ENCODE measurements at places on chromosomes 12 and 14.

DNA sequence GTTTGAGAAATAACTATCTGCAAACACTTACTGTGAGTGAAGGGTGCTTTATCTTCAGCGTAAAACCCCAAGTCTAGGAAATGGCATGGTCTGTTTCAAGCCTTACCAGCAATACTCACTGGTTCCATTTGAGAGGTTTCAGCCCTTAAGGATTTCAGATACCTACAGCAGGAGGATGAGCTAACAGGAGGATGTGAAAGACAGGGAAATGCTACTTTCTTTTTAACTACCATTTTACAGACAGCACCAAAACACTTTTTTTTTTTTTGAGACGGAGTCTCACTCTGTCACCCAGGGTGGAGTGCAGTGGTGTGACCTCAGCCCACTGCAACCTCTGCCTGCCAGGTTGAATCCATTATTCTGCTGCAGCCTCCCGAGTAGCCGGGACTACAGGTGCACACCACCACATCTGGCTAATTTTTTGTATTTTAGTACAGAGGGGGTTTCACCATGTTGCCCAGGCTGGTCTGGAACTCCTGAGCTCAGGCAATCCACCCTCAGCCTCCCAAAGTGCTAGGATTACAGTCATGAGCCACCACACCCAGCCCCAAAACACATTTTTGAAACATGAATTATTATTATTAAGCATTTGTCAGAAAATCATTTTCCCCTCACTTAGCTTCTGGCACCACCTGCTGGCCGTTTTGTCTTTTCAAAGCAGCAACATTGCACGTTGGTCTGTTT lies 4.6 kb downstream of the MTRFR start:
- DNase-seq: peak; percentile 53

DNA sequence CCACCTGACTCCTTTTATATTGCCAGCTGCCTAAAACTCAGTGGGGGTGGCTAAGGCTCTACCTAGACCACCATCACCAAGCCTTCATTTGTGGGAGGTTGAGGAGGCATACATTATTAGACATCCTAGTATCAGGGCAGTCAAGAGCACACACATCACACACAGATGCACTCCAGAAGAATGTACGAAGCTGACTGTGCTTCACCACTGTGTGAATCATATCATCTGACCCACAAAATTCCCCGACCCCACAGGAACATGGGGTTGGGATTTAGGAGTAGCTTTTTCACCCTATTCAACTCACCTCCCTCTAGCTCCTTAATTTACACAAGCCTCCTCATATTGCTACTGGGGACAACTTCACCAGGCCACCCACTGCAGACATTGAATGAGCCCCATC lies 64.8 kb upstream of the BDKRB2 start:
- DNase-seq: no peak

DNA sequence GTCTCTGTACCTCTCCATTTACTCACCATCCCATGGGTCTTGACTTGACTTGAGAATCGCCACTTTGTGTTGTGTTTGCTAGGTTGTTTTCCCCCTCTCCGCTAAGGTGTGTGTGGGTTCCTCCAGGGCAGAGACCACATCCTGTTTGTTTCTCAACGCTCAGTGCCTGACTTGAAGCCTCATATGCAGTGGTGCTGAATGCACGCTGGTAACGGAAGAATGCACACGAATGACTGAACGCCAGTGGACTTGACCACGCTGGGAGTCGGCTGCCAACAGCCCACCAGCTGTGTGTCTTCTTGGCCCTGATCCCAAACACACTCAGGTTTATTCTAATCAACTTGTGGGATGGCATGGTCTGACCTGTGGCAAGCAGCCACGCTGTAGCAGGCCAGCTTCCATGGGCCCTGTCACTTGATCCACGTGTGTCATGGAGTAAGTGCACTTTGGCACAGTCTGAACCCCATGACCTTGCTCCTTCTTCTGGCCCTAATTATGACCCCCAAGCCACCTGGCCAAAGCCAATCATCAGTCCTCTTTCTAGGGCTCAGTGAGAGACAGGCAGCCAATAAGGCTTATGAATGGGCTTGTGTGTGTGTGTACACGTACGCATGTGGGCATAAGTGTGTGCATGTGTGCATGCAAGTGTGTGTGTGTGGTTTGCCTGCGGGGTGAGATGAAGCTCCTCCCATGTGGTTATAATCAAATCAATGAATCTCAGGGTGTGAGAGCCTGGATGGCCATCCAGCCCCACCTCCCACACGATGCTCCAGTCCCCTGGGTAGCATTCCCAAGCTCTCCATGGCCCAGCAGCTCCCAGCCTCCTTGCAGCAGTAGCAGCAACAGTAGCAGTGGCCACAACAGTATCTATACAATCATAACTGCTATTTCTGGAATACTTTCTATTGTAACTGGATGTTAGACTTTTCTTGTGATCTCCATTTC lies 6.4 kb upstream of the TC2N start:
- DNase-seq: peak; percentile 48

- no peak for DNase-seq
These were observed 27.4 kb upstream of the CAMKK2 start for GRCh38 chr12:121323908-121324307.

GRCh38 chr14:42683707-42684106 lies 1077.0 kb downstream of the LRFN5 start:
- DNase-seq: no peak

- DNase-seq: peak; percentile 7
These were observed 197.0 kb upstream of the AMIGO2 start for GRCh38 chr12:47276621-47277309.

DNA sequence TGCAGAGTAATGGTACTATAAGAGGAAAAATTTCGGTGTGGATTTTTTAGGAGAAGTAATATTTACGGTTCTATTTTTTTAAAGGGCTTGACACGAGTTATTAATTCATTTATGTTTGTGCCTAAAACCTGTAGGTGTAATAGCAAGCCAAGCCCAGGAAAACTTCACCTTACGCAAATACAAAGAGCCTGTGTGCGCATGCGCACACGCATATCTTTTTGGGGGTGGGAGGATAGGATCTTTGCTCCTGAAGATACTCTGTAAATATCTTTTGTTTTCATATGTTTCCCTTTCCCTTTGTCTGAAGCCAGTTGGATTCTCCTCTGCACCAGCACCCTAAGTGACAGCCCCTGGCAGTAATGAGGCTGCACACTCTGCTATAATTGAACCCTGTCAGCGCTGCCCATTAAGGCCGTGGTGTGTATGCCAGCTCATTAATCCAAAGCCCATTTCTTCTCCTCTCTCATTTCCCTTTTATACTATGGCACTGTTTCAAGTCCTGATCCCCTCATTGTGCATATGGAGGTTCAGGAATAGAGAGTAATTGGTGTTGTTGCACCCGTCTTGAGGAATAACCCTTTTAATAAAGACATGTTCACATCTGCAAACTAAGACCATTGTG lies 327.2 kb upstream of the E2F7 start:
- DNase-seq: no peak

- DNase-seq: no peak
These were observed 27.7 kb downstream of the WBP11 start for GRCh38 chr12:14775636-14775980.

DNA sequence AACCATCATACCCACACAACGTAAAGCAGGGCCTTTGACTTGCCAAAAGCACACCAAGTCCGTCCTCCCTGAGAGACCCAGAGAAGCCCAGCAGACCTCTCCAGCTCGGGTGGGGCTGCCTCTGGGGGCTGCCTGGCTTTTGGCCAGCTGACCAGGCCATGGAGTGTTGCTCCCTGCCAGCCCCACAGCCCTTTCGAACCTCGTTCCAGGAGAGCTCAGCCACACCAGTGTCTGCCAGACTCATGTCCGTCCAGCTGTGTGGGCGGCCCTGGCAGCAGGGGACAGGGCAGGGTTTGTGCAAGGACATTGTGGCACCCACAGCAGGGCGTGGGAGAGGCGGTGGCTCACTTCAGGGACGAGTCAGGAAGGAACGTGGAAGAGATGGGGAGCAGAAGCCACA lies 22.6 kb upstream of the IRF2BPL start:
- DNase-seq: no peak

- no peak for DNase-seq
These were observed 15.7 kb upstream of the IFT81 start for GRCh38 chr12:110108309-110109036.

- no peak for DNase-seq
These were observed 17.3 kb upstream of the STAC3 start for GRCh38 chr12:57268264-57268663.

DNA sequence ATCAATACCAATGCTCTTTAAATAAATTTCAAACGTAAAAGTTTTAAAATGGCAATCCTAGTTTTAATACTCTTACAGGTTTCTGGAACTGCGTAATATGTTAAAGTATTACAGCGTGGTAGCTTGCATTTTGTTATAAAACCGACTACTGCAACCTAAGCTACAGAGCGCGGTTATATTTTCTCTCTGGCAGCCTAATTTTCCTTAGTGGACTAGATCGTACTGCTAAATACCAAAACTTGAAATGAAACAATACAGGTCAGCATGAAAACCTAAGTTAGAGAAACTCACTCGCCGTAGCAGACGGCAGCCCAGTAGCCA lies 1.2 kb downstream of the CCDC92 start:
- no peak for DNase-seq

DNA sequence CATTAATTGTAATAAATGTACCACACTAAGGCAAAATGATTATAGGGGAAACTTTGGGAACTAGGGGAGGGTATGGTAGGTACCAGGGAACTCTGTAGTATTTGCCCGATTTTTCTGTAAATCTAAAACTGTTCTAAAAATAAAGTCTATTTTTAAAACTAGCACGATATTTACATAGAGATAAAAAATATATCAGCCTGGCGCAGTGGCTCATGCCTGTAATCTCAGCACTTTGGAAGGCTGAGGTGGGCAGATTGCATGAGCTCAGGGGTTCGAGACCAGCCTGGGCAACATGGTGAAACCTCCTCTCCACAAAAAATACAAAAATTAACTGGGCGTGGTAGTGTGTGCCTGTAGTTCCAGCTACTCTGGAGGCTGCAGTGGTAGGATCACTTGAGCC lies 32.4 kb downstream of the TMEM116 start:
- no peak for DNase-seq

DNA sequence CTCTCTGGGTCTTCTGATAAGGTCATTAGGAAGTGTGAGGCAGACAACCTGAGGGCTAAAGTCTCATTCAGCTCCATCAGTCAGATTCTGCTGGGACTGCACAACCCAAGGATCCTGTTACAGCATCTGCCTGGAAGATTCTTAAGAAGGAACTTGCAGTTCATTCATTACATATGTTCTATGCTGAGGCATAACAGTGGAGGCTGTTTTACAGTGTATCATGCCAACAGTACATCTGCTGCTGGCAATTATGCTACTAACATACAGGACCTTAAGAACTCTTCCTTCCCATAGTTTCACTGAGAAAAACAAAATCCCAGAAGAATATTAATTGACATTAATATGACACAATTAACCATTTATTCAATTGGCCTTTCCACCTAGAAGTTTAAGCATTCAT lies 968.6 kb downstream of the DIO2 start:
- no peak for DNase-seq

DNA sequence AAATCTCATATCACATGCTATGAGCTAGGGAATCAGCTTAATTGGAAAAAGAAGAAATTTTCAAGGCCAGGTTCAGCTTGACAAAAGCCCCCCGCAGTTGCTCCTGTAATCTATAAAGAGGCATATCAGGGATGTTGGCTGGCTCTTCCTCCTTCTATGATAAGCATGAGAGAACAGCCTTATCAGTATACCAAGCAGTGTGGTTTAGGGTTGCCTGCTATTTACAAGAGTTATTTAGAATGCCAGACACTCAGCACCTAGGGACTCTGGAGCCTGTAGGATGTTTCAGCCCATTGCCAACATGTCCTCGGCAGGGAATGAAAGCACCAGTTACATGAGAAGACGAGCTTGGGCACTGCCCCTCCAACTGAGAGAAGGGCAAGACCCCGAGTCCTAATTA lies 89.5 kb upstream of the TMPO start:
- DNase-seq: no peak

DNA sequence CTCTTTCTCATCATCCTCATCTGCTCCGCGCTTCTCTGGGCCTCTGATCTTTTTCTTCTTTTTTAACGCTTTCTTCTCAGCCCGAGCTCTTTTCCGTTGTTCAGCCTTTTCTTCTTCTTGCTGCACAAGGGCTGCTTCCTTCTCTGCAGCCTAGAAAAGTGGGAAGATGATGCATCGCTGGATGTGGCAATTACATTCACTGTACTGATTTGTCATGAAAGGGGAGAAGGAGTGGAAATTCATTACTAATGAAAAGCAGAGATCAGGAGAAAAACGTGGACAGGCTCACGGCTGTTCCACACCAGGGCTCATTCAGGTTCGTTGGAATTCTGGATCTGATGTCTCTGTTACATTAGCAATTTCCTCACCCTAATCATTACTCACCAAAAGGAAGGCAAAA lies 15.1 kb downstream of the FICD start:
- DNase-seq: no peak

- DNase-seq: no peak
These were observed 34.6 kb downstream of the GIT2 start for GRCh38 chr12:109961612-109962011.

- no peak for DNase-seq
These were observed 3.8 kb downstream of the GPD1 start for GRCh38 chr12:50107416-50108268.

DNA sequence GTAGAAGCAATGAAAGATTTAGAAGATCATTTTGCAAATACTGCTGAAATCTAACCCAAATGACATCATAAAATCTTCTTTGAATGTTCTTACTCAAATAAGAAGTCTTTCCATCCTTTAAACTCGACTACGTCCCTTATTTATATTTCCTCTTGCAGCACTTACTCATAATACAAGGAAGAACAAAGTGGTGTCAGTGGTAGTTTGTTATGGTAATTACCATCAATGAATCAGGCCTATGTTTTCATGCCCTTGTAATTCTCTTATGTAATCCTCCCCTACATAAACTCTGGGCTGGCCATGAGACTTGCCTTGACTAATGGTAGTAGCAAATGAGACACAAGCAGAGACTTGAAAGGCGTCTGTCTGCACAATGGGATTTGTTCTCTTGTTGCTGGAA lies 17.0 kb downstream of the EEA1 start:
- DNase-seq: no peak

DNA sequence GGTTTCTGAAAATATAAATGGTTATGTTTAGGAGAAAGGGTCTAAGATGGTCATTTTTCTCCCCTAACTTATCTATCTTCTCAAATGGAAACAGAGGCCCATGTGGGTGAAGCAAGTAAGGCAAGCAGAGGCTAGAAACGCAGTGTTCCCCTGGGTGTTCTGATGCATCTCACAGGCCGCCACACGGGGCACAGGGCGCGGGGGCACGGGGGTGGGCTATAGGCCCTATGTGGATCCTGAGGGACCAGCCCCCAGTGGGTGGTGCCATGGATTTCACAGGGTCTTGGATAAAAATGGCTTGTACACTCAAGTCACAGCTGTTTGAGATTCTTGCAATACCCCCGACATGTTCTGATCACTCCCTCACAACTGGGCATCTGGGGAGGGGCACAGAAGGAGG lies 17.7 kb downstream of the ACTN1 start:
- DNase-seq: no peak

GRCh38 chr14:91843437-91843836 lies 23.9 kb downstream of the TC2N start:
- no peak for DNase-seq

All from stimulated activated CD8-positive, alpha-beta memory T cell treated with anti-CD3 and anti-CD28 coated beads, Interleukin-2, amount 100 ng/mL, for 1 hour (primary cell).